ENCODE measurements at places on chromosomes 2 and 18. TPM values are rescaled to one million over a fixed set of nuclear protein-coding genes. Genes with fewer than 3 reads are reported as not detected.

PCARE gene
- not detected for total RNA-seq

OTOS gene
- total RNA-seq, result not detected

DCDC2C gene
- total RNA-seq, result not detected

FBLN7 gene
- 2.9 TPM for total RNA-seq

G6PC2 gene
- not detected for total RNA-seq

GRCh38 chr18:76821356-76821874 lies 942 bp upstream of the ZNF236 start:
- no peak for DNase-seq

ZNF236 gene
- total RNA-seq, result 15.1 TPM

DNA sequence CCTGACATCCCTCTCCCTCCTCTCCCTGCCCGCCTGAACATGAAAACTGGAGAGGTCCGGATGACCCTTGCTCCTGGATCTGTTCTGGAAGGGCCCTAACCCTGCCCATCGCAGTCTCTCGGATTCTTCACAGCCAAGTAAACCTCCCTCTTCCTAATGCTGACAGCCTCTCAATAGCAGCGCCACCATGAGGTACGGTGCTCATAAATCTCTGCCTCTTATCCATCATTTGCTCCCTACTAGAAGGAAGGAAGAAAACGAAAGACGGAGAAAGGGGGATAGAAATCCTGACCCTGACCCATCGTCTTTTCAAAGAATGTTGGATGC lies 257.9 kb downstream of the BCL11A start:
- DNase-seq, result no peak

DNA sequence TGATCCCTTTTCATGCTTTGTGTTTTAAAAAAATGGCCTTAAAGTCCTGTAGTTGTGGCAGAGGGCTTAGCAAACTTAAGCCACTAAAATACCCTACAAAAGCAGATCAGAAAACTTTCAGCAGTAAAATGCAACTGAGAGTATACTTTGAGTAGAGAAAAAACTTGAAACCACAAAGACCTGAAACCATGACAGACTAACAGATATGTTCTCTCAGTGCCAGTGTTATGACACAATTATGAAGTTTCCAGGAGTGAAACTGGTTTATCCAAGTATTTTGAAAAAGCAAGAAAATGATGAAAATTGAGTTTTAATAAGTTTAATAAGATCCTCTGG lies 74.5 kb downstream of the SPRED2 start:
- DNase-seq, result no peak

DYNAP gene
- not detected for total RNA-seq

DNA sequence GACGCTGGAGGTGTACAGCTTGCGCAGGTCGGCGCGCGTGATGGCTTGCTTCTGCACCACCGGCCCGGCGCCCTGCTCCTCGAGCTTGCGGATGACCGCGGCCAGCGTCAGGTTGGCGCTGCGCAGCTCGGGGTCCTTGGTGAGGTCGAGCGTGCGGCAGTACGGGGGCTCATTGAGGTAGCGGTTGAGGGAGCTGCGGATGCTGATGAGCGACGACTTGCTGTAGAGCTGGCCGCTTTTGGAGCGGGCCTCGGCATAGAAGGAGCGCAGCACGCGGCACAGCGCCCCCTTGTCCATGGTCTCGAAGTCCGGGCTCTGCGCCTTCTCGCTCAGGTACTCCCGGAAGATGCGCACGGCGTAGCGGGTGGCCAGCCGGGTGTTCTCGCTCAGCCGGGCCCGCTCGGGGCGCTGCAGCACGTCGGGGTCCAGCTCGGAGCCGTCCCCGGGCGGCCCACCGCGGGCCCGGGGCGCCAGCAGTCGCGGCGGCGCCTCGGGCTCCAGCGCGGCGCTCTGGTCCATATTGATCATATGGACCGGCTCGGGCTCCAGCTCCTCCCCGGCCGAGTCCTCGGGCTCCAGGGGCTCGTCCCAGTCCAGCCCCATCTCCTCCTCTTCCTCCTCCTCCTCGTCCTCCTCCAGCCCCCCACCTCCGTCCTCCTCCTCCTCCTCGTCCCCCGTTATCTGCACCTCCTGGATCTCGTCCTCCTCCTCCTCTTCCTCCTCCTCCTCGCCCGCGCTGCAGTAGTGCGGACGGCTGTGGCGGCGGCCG lies 523 bp downstream of the KCTD1 start:
- DNase-seq, result no peak

- DNase-seq, result no peak
Measured at GRCh38 chr2:235045336-235045972, 93.6 kb downstream of the SH3BP4 start.

GRCh38 chr2:38446906-38447561 lies 70.0 kb upstream of the ATL2 start:
- no peak for DNase-seq

ORC2 gene
- total RNA-seq, result 28.8 TPM

IL1R2 gene
- not detected for total RNA-seq

DNA sequence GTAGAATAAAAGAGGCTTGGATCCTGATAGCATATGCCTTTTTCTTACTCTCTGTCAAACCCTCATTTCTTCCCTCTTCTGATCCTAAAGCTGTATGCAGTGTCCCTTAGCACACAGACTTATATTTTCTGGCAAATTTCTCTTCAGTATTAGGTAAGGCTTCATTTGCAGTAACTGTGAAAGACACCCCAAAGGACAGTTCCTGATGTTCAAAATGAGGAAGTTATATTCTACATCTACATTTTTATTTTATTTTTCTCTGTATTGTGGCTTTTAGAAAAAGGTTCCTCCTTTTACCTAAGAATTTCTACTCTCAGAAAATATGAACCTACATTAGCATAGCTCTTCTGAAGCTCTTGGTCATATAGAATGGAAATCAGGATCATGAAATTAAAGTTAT lies 261.7 kb downstream of the PDE11A start:
- DNase-seq, result no peak

DNA sequence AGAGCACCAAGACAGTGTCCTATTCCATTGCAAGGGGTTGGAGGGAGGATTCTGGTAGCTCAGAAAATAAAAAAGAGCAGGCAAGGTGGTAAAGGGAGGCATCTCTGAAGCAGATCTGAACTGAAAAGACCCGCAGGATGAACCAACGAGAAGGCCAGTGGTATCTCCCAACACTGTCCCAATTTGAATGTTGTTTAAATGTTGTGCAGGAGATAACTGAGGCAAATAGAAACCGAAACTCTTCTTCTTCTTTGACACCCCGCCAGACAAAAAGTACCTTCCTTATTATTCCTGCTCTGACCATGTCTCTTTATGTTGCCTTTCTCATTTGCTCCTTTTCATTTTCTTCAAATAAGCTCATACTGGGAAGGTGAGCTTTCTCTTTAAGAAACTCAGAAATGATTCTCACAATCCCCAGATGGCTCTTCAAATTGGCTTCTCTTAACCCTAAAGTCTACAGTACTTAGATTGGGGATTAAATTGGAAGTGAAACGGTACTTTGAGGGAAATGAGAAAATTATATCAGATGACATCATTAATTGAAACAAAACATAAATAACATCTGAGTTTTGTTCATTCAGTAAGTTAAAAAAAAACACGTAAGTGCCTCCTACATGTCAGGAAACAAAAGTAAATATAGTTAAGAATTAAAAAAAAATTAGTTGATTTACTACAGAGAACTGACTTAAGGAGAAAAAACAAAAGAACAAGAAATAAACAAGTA lies 143.6 kb downstream of the WDPCP start:
- DNase-seq, result no peak

DNA sequence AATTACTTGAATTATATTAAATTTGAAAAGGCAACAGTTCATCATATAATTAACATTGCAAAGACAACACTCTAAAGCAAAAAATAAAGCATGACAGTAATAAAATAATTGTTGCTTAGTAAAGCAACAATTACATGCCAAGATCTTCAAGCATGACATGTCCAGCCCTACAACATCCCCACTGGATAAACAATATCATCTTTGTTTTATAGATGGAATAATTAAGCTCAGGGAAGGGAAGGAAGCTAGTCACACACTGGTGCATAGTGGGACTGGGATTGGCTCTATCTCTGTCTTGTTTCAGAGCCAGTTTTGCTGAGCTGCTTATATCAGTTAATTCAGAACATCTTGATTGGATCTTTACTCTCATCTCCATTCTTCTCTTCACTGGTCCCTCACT lies 49.9 kb upstream of the PARD3B start:
- no peak for DNase-seq

- DNase-seq, result no peak
Measured at GRCh38 chr18:9135912-9136314, 668 bp upstream of the ANKRD12 start.

DNA sequence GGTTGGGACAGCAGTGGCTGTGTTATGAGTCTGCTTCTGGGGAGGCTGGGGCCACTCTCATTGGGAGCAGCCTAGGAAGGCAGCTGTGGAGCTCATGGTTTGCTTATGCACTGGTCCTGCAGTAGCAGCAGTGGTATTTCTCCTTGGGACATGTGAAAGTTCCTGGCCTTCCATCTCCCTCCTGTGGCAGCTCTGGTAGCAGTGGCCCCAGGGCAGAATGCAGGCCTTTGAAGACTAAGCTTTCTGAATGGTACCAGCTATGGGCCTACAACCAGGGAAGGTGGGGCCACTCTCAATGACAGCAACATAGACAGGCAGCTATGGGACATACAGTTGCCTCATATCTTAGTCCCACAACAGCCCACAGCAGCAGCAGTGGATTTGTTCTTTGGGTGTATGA lies 117.3 kb upstream of the VWC2L start:
- DNase-seq, result no peak

CHRND gene
- not detected for total RNA-seq

DNA sequence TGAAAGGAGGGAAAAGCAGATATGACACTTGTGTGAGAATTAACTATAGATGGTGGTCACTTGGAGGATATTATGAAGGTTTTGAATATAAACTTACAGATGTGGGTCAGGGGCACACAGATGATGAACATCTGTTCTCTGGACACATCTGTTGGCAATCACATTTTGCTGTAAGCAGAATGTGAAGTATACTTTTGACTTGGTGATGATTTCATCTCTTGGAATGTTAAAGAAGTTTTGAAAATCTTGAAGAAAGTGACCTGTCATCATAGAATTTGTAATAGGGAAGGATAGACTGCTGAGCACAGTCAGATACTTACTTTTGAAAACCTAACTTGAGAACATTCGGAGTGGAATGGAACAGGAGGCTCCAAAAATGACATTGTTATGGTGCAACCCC lies 40.2 kb downstream of the PIKFYVE start:
- DNase-seq, result no peak

DPP10 gene
- not detected for total RNA-seq

OTOF gene
- total RNA-seq, result 2.1 TPM

GRCh38 chr18:74597034-74597661 lies 522 bp upstream of the ZNF407 start:
- DNase-seq, result no peak

DNA sequence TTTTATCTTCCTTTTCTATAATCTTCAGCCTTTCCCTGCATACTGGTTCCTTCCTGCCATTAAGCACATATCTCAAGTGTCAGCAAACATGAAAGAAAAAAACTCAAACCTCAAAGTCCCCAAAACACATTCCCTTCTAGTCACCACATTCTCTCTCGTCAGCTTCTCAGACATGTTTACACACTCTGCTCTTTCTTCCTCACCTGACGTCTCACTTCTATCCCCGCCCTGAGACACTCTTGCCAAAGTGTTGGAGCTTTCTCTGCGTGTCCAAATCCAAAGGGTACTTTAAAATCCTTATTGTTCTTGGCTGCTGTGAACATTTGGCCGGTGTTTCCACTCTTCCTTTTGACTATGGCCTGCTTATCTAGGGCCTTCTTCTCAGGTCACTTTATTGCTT lies 47.9 kb downstream of the SOX11 start:
- no peak for DNase-seq

DNA sequence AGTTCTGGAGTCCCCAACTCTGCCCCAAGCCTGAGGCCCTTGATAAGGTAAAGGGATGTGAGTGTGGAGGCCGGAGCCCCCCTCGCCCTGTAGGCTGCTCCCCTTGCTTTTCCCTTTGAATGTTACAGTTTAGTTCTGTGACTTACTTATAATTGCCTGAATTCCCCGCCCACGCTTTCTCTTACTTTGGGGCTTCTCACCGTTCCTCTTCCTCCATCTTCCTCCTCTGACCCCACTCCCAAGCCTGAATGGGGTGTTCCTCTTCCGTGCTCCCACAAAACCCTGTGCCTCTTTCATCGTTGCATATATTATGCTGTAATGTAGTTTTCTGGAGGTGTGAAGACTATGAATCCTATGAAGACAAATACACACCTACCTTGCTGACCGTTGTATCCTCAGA lies 15.0 kb upstream of the IL1RN start:
- DNase-seq, result no peak

DNA sequence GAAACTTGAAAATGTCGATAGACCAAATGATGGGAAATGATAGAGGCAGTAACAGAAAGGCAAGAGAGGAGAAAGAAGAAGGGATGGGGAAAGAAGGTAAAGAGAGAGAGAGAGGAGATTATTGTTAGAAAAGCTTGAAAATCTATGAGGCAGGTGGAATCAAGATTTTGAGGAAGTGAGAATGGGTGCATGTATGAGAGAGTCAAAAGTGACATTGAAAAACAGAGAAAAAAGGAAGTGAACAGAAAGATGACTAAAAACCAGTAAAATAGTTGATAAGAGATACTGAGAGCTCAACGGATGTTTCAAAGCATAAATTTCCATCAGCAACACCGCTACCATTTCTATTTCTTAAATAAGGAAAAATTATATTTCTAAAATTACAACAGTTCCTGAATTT lies 327.4 kb upstream of the CWC22 start:
- DNase-seq, result no peak

DNA sequence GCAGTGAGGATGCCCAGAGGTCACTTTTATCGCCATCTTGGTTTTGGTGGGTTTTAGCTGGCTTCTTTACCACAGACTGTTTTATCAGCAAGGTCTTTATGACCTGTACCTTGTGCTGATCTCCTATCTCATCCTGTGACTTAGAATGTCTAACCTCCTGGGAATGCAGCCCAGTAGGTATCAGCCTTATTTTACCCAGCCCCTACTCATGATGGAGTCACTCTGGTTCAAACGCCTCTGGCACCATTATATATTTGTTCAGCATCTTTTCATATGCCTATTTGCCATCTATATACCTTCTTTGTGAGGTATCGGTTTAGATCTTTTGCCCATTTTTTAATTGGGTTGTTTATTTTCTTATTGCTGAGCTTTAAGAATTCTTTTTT lies 7.2 kb upstream of the CCNT2 start:
- DNase-seq, result no peak

DNA sequence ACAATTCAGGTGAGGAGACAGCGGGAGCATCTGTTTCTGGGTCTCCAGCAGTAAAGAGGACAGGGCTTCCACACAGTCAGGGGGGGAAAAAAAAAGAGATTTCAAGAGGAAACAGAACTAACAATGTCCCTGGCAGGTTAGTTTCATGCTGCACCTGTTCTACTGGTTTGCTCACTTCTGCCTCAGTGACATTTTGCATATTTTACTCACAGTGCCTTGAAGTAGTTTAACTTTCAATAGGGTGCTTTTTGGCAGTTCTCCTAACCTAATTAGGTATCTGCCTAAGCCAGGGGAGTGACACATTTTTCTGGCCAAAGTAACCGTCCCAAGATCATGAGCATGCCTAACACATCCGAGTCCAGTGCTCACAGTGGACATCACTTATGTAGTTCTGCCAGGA lies 109.0 kb upstream of the ALK start:
- no peak for DNase-seq

Measured in A172 (cell line).